NCI-H524 treated with DMSO at 0.1 percent for 48 hours (cell line): ENCODE measurements at places on chromosomes 6 and 20.
A peak's percentile ranks its signal among the peaks of the same experiment; 100 is the strongest.

GRCh38 chr6:139402876-139403386 lies 28.5 kb upstream of the CITED2 start:
- no peak for DNase-seq

DNA sequence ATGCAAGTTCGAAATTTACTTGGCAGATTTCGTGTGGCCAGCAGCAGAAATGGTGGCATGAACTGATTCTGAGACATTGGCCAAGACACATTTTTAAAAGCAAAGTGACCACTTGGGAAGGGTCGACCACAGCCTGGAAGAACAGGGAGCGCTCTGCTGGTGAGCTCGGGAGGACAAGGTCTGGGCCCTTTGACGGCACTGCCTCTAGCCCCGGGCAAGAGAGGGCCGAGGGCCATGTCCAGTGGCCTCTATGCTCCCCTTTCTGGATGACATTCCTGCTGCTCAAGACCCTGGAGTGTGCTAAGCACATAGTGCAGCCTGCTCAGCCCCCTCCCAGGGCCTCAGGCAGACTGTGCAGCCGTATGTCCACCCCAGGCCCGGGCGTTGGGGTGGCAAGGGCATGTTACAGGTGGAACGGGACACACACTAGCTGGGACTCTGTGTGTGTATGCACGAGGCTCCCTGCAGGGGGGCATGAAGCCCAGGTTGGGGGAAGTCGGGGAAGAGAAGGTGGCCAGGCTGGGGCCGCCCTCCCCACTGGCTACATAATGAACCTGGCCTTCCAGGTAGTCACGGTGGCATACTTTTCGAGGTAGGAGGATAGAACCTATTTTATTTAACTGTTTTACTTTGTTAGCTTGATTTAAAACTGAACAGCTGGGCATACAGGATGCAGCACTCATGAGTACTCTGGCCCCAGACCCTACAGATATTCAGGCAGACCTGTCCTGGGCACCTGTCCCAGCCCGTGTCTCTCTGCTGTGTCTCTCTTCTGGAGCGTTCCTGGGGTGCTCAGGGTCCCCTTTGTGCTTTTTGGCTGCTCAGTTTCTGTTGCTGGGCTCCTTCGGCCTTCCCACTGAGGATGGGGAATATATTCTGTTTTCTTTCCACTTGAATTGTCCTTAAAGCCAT lies 6.4 kb downstream of the SYNJ2 start:
- no peak for DNase-seq

DNA sequence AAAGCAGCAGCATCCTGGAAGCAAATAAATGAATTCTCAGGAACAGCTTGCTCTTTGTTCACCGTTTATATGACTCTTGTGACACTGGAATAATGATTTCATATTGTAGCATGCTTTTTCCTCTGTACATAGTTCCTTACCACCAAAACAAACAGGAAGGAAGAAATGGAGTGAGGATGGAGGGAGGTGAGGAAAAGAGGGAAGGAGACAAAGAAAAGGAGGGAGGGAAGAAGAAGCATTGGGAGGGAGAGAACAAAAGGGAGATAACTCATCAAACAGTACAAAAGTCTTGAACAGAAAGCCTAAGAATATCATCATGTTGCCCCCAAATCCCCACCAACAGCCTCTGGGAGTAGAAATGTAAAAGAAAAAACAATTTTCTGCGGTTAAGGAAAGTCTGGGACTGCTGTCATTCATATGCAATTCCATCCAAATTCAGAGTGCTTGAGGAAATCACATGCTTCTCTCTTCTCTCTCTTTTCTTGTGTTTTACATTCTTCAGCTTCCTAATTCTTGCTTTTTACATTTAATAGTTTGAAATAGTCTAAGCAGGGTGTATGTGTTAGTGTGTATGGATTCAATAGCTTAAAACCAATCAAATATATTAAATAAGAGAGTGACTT lies 81.5 kb downstream of the EPHA7 start:
- no peak for DNase-seq

GRCh38 chr20:53827292-53828087 lies 233.9 kb upstream of the ZNF217 start:
- DNase-seq = no peak

DNA sequence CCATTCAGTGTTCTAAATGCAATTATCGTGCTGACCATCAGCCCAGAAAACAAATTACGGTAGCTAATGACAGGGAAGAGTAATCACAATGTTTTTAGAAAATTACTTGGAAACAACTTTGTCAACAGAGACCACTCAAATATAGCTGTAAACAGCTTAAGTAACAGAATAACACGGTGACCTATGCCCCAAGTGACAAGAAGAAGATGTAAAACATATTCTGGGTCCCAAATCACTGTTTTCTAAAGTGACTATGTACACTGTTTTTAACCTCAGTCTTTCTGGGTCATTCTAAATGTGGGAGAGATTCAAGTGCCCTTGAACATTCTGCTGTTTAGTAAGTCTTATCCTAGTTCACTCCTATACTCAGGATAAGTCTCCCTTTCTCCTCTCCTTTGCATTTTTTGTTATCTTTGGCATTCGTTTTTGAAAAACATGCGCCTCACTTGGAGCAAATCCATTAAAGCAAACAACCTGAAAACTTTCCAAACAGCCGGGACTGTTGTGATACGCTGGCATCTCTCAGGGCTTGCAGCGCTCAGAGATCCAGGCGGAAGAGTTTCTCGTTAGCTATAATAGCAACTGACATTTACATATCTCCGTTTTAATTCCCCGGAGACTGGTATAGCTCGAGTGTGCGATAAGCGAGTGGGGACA lies 114.5 kb upstream of the SOX4 start:
- DNase-seq = no peak

DNA sequence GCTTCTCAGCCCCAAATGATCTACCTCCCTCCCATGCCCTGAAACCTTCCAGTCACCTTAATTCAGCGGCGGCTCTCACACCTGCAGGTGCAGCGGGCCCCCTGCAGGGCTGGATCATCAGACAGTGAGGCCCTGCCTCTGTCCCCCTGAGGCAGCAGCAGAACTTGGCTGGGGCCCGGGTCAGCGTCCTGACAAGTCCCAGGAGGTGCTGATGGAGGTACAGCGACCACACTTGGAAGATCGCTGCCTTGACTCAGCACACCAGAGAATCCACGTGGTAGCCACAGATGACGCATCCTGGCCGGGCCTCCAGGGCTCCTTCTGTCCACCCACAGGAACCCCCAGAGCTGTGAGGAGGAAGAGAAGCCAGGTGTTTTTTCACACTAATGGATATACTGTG lies 116.4 kb upstream of the THBS2 start:
- DNase-seq = no peak

GRCh38 chr20:63033794-63034709 lies 27.3 kb upstream of the BHLHE23 start:
- DNase-seq = no peak

DNA sequence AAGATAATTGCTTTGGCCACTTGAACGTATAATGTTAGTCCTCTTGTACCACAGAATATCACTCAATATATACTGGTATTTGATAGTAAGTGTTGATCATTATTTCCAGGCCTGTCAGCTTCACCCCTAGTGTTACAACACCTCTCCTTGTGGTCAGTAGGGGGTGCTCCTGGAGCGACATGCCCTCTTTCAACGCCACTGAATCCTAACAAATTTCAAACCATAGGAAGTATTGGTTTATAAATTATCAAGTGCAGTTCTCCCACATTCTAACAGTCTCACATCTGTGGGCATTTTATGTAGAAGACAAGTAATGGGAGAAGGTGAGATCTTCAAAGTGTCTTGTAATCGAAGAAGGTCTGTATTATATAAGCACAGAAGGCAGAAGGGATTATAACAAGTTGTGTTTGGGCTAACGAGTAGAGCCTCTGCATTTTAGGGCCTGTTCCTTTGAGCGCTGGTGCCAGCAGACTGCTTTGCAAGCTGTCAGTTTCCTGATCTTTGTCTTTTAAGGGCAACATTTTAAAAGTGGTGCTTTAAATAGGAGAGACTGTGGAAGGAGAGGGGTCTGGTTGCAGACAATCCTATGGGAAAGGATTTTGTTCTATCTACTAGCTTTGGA lies 57.1 kb upstream of the CEP162 start:
- peak; percentile 82 for DNase-seq

- DNase-seq = no peak
These were observed 245.9 kb downstream of the ERMARD start for GRCh38 chr6:169997187-169997929.

DNA sequence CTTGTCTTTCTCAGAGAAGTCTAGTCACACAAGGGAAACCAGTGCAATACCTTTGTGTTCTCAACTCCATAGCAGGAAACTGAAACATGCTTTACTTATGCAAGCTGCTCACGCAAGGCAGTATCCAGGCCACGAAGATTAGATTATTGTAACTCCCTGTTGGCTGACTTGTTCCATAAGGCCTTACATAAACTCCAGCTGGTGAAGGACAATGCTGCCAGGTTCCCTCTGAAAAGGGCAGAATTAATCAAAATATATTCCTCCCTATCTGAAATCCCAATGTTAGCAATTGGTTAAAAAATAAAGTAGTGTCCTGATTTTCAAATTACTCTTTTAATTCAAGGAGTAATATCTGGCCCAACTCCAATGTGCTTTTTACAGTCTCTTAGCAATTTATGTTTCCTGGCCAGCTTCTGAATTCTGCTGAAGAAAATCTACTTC lies 966.6 kb downstream of the HACE1 start:
- no peak for DNase-seq

GRCh38 chr6:98529364-98529763 lies 305.0 kb upstream of the POU3F2 start:
- DNase-seq = peak; percentile 5
